Stomach (tissue), 19 donors: ENCODE measurements at places on chromosomes 6 and 20. TPM values are rescaled to one million over a fixed set of nuclear protein-coding genes. Genes with fewer than 3 reads are reported as not detected.

- peak overlapping the region; percentile 97 for H3K4me3 ChIP-seq
- H3K4me1 ChIP-seq: peaks cover 51% of the 10 kb centered on the region
- no peaks in the 10 kb centered on the region for H3K27me3 ChIP-seq
- H3K27ac ChIP-seq: no peak overlapping the region
Observed at GRCh38 chr6:43517505-43518357, 842 bp downstream of the POLR1C start.

DNA sequence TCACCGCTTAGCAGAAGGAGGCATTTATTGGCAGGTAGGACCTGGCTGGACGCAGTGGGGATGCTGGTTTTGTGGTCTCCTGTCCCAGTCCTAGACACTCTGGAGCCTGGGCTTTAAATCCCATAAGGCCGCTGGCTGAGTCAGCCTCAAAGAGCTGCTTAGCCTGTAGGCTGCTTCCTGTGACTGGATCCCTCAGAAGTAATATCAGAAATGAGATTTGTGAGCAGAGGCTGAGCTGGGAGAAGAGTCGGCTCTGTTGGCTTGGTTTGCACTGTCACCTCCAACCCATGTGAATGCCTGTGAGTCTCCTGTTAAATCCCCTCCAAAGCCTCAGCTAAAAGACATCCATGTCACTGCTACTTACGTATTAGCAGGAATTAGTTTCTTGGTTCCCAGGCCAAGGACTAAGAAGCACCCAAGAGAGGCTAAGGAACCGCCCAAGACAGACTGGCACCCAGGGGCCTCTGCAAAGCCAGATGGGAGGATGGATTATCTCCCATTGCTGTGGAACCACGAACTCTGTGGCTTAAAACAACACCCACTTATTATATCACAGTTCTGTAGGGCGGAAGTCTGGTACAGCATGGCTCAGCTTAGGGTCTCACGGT is 289.4 kb downstream of the CDC5L start:
- H3K27me3 ChIP-seq: no peaks in the 10 kb centered on the region
- DNase-seq: no peak
- no peak overlapping the region for H3K4me3 ChIP-seq
- no peaks in the 10 kb centered on the region for H3K4me1 ChIP-seq
- H3K27ac ChIP-seq: no peak overlapping the region

GRCh38 chr6:108591040-108591816 is 30.5 kb downstream of the FOXO3 start:
- H3K36me3 ChIP-seq: no peaks in the 10 kb centered on the region
- peaks cover 96% of the 10 kb centered on the region for H3K4me1 ChIP-seq
- no peaks in the 10 kb centered on the region for H3K27me3 ChIP-seq
- peak overlapping the region; percentile 86 for H3K27ac ChIP-seq
- no peak overlapping the region for H3K4me3 ChIP-seq
- DNase-seq: no peak

- H3K27me3 ChIP-seq: no peaks in the 10 kb centered on the region
- no peaks in the 10 kb centered on the region for H3K4me1 ChIP-seq
- DNase-seq: no peak
- H3K36me3 ChIP-seq: no peaks in the 10 kb centered on the region
Observed at GRCh38 chr20:37541326-37541725, 13.7 kb upstream of the BLCAP start.

- no peaks in the 10 kb centered on the region for H3K4me1 ChIP-seq
- H3K27ac ChIP-seq: no peak overlapping the region
- no peaks in the 10 kb centered on the region for H3K36me3 ChIP-seq
- no peaks in the 10 kb centered on the region for H3K27me3 ChIP-seq
- DNase-seq: no peak
Observed at GRCh38 chr6:44762496-44762895, 375.0 kb downstream of the CDC5L start.

- H3K4me3 ChIP-seq: no peak overlapping the region
- no peak overlapping the region for H3K27ac ChIP-seq
- H3K27me3 ChIP-seq: no peaks in the 10 kb centered on the region
Observed at GRCh38 chr6:30194797-30195690, 18.2 kb downstream of the TRIM26 start.

DNA sequence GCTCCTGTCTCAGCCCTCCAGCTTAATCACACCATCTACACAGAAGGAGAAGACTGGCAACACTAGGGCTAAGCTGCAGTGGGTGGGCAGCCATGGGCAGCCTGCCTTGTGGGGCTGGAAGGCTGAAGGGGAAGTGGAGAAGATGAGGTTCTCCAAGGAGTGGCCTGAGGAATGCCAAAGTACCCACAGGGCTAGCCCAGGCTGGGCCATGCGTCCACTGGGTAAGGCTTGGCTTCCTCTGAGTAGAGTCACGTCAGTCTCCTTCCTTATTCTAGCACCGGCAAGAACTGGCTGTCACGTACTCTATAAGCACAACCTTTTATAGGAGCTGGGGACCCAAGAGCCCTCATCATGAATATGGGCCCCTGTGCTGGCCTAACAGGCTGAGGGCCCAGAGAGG is 110.6 kb upstream of the SIRPA start:
- H3K27me3 ChIP-seq: peaks cover 75% of the 10 kb centered on the region
- H3K36me3 ChIP-seq: no peaks in the 10 kb centered on the region
- H3K27ac ChIP-seq: no peak overlapping the region
- DNase-seq: no peak
- no peak overlapping the region for H3K4me3 ChIP-seq
- no peaks in the 10 kb centered on the region for H3K4me1 ChIP-seq

- no peak for DNase-seq
- no peak overlapping the region for H3K4me3 ChIP-seq
- no peak overlapping the region for H3K27ac ChIP-seq
- no peaks in the 10 kb centered on the region for H3K36me3 ChIP-seq
Observed at GRCh38 chr6:112839525-112839961, 492.4 kb downstream of the RFPL4B start.

DNA sequence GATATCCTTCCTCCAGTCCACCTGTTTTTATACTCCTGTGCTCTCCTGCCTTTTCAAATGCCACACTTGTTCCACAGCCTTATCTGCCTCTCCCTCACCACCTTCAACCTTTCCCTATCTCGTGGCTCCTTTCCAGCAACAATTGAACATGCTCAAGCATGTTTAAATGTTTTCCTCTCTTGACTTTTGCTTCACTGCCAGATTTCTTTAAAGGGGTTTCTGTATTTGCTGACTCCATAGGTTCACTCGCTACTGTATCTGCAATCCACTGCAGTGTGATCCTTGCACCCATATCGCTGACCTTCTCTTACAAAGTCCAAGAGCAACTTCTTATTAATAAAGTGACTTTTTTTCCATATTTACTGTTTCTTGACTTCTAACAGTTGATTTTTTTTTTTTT is 11.2 kb upstream of the GMNN start:
- peak overlapping the region; percentile 9 for H3K27ac ChIP-seq
- no peak overlapping the region for H3K4me3 ChIP-seq
- no peaks in the 10 kb centered on the region for H3K27me3 ChIP-seq
- H3K4me1 ChIP-seq: peaks cover 7% of the 10 kb centered on the region

DNA sequence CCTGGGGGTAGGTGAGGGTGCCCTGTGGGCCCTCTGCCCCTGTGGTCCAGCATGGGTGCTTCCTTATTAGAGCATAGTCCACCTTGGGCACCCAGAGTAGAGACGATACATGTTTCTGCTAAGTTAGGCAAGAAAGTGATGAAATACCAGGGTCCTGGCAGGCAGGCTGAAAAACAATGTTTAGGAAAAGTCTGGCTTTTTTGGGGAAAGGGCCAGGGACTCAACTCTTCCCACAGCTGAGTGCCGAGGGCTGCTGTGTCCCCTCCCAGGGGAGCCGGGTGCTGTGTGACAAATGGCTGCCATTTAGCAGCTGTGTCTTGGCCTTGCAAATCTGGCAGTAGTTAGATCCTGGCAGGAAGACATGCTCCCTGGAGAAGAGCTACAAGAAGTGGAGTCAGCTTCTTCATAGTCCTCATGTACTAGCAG is 61.5 kb downstream of the RREB1 start:
- H3K36me3 ChIP-seq: no peaks in the 10 kb centered on the region
- H3K4me3 ChIP-seq: no peak overlapping the region
- peak overlapping the region; percentile 85 for H3K27ac ChIP-seq
- peak; percentile 56 for DNase-seq

DNA sequence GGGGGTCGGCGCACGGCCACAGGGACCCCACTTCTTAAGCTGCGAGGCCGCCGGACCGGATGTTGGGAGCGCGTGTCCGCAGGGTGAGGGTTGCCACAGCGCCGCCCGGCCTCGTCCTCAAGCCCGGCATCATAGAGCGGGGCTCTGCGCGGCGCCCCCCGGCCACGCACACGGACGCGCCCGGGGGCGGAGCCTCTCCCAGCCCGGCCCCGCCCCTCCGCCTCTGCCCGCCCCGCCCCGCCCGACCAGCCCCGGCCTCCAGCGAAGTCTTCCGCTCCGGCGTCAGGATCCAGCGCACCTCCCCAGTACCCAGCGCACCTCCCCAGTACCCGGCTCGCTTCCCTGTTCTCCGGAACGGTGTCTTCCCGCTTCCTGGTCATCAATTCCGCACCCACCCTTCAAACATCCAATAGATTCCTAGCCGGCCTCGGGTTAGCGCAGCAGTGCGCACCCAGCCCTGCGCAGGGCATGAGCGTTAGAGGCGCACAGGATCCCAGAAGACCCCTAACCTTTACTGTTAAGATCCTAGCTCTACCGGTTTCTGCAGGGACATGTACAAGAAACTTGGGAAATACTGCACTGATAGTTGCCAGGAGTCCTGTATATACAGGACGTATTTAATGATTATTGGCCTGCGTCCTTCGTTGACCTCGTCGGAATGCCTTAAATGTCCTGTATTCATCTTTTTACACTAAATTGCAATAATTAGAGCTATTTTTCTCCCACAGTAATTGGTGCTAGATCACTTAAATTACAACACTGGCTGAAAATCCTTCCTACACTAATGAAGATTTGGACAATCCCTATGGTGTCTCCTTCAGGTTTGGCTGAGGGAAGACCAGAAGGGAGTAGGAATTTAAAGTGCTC is 535 bp upstream of the DNAAF9 start:
- H3K36me3 ChIP-seq: no peaks in the 10 kb centered on the region
- no peaks in the 10 kb centered on the region for H3K27me3 ChIP-seq
- peak overlapping the region; percentile 88 for H3K4me3 ChIP-seq
- peak overlapping the region; percentile 91 for H3K27ac ChIP-seq
- H3K4me1 ChIP-seq: peaks cover 34% of the 10 kb centered on the region
- DNase-seq: peak; percentile 93

Gene CCM2L
- 4.4 TPM for total RNA-seq
